Endothelial cell of umbilical vein (primary cell): ENCODE measurements at places on chromosomes 2 and 18. TPM values are rescaled to one million over a fixed set of nuclear protein-coding genes. Genes with fewer than 3 reads are reported as not detected.

The TNFAIP6 gene
- total RNA-seq: not detected in 2 replicates

DNA sequence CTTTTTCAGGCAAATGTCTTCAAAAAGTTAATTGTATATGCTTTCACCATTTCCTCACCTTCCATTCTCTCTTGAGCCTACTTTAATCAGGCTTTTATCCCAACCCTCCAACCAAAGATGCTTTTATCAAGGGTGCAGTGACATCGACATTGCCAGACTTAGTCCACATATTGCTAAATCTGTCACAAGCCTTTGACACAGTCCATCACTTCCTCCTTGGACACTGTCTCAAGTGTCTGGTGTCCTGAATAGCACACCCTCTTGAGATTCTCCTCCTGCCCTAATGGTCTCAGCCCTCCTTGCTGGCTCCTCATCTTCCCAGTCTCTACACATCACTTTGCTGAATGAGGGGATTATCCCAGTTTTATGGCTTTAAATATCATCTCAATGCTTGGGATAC is 147.5 kb upstream of the SLC39A10 start:
- no peaks in the 10 kb centered on the region for H3K4me1 ChIP-seq
- H3K27me3 ChIP-seq: no peaks in the 10 kb centered on the region
- DNase-seq: no peak

DNA sequence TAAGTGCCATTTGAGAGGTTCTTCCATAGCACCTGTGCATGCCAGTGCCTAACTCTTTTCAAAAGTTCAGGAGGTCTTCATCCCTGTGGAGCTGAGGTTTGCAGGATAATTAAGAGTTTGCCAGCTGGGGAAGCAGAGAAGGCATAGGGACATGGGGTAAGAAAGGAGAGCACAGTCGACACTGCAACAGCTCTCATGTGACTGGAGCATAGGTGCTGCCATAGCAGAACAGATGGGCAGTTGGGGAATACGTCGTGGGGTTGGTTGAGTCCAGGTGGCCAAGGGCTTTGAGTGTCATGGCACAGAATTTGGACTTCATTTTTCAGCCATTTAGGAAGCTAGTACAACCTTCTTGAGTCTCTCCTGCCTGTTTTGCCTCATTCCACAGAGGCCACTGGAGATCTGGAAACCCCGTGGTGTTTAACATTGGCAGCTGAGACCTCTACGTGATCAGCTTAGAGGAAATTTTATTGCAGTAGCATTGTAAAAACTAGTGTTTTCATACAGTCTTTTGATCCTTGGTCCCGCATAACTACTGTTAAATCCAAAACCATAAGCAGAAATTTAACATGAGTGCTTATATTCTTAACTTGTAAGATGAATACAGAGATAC is 65.1 kb downstream of the CRIM1 start:
- peaks cover 42% of the 10 kb centered on the region for H3K4me1 ChIP-seq
- H3K36me3 ChIP-seq: peaks cover 23% of the 10 kb centered on the region
- H3K27ac ChIP-seq: no peak overlapping the region
- H3K4me3 ChIP-seq: no peak overlapping the region

DNA sequence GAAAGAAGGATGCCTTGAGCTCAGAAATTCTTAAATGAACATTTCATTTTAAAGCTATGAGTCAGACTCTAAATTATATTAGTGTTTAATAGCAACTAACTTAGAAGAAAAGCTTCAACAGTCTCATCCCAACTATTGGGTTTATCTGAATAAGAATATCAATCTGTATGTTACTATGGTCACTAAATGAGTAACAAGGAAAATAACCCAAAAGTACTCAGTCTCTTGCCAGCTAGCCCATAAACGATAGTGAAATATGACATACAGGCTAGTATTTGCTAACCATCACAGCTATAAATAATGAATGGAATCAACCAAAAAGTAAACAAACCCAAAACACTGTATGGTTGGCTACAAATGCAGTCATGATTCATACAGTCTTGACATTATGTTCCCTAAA is 174.9 kb downstream of the RAB3GAP1 start:
- H3K4me3 ChIP-seq: no peak overlapping the region
- no peak for DNase-seq
- no peaks in the 10 kb centered on the region for H3K27me3 ChIP-seq
- H3K27ac ChIP-seq: no peak overlapping the region
- H3K4me1 ChIP-seq: no peaks in the 10 kb centered on the region
- no peaks in the 10 kb centered on the region for H3K36me3 ChIP-seq

DNA sequence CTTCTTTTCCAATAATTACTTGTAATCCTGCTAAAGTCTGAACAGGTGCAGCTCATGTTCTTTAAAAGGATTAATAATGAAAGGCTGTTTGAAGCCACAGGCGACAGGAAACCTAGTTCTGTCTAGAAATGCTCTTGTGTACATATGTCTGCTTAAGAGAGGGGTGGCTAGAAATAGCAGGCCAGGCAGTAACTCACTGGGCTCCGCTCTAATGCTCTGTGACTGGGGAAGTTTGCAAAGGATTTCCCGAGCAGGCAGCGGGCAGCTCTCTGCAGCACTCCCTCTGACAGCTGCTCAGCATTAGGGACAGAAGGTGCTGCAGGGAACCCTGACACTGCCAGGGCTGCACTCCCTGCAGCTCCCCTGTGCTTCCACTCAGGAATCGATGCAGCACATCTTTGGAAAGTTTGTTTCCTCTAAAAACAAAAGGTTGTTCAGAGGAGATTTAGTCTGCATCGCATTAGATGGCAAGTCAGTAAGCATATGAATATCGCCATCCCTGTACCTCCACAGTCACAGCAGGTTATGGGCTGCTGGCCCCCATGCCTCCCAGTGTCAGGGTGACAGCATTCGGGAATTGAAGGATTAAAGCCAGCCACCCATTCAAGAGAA is 33.1 kb upstream of the TTC39C start:
- peaks cover 5% of the 10 kb centered on the region for H3K27me3 ChIP-seq
- H3K36me3 ChIP-seq: no peaks in the 10 kb centered on the region
- no peak overlapping the region for H3K27ac ChIP-seq
- DNase-seq: no peak
- no peaks in the 10 kb centered on the region for H3K4me1 ChIP-seq

DNA sequence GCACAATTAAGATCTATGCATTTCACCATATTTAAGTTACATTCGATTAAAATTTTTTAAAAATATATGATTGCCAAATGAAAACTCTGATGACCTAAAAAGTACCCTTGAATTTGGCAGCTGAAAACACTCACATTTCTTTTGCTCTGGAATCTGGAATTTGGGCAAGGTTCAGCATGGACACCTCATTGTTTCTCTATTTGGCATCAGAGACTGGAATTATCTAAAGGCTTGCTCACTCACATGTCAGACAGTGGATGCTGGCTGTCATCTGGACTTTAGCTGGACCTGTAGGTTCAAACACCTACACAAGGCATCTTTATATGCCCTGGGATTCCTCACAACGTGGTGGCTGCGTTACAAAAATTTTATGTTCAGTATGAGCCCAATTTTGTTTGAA is 16.1 kb downstream of the MBOAT2 start:
- H3K27ac ChIP-seq: no peak overlapping the region
- DNase-seq: no peak
- no peaks in the 10 kb centered on the region for H3K36me3 ChIP-seq
- H3K4me3 ChIP-seq: no peak overlapping the region
- H3K4me1 ChIP-seq: peaks cover 16% of the 10 kb centered on the region
- H3K27me3 ChIP-seq: no peaks in the 10 kb centered on the region

- H3K4me3 ChIP-seq: no peak overlapping the region
- no peak for DNase-seq
- peaks cover 3% of the 10 kb centered on the region for H3K27me3 ChIP-seq
- H3K27ac ChIP-seq: no peak overlapping the region
Measured at GRCh38 chr2:216620786-216621185, 12.4 kb upstream of the IGFBP2 start.

DNA sequence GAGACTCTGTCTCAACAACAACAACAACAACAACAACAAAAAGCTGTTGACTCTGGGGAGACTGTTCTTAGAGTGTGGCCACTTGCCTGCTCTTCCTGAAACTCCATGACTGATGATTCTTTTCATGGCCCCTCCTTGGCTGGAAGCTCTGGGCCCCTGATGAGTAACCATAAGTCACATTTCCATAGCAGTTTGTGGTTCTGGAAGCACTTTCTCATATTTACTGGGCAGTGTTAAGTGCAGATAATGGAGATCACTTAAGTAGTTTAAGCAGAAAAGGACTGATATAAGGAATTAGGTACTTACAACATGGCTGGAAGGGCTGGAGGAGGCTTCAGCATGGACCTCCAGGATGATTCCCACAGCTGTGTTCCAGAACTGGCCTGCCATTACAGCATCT is 147.3 kb upstream of the DLX2 start:
- peak; percentile 68 for DNase-seq
- peaks cover 74% of the 10 kb centered on the region for H3K4me1 ChIP-seq
- no peaks in the 10 kb centered on the region for H3K27me3 ChIP-seq
- H3K4me3 ChIP-seq: no peak overlapping the region
- peak overlapping the region; percentile 95 for H3K27ac ChIP-seq
- H3K36me3 ChIP-seq: no peaks in the 10 kb centered on the region

DNA sequence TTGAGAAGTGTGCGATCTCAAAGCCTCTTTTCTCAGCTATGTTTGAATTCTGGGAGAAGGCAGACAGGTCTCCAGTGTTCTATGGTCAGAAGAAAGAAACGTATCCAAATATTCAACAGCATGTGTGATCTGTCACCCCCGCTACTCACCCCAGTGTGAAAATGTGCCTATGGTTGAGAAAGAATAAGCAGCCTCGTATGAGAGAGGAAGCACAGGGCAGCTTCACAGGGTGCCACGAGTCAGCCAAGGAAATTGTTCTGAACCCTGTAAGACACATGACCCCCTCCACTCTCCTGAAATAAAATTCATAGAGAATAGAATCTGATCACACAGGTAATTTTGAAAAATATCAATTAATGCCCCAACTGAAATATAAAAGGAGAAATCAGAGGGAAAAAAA is 8.0 kb upstream of the SF3B1 start:
- H3K27ac ChIP-seq: no peak overlapping the region
- DNase-seq: no peak
- H3K4me1 ChIP-seq: peaks cover 9% of the 10 kb centered on the region
- H3K4me3 ChIP-seq: no peak overlapping the region
- H3K27me3 ChIP-seq: no peaks in the 10 kb centered on the region
- H3K36me3 ChIP-seq: no peaks in the 10 kb centered on the region

The RNU2-63P gene
- total RNA-seq: 8.5 TPM in 1 of 2 replicates, not detected in the other

The LYPD1 gene
- 59.0 and 76.6 TPM in 2 replicates for total RNA-seq

The ARHGAP28 gene
- 21.0 and 23.4 TPM in 2 replicates for total RNA-seq

- H3K27ac ChIP-seq: no peak overlapping the region
- DNase-seq: no peak
- H3K36me3 ChIP-seq: no peaks in the 10 kb centered on the region
Measured at GRCh38 chr2:214469728-214470127, 58.9 kb downstream of the VWC2L start.

- no peak overlapping the region for H3K27ac ChIP-seq
- no peaks in the 10 kb centered on the region for H3K36me3 ChIP-seq
- peaks cover 22% of the 10 kb centered on the region for H3K27me3 ChIP-seq
Measured at GRCh38 chr18:12904012-12904516, 20.0 kb upstream of the PTPN2 start.

DNA sequence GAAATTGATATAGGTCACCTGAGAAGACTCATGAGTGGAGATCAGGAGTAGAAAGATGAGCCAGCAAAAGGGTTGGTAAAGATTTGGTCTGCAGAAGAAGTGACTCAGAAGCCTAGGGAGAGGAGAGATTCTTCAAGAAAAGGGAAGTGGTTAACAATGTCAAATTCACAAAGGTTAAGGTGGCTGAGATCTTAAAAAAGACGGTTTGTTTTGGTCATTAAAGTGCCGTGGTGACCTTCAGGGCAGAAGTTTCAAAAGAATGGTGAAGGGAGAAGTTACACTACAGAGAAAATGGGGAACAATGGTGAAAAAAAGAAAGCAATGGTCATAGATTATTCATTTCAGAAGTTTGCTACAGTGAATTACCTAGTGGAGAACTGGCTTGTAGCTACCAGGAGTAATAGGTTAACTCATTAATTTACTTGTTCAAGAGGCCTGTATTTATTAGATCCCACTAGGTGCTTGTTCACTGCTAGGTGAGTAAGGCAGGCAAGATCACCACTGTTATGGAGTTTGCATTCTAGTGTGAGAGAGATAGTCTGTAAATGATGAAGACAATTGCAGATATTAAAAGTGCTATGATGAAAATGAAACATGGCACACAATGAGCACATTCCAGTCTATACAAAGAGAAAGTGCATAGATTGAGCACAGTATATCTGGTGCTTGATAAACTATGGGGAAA is 43.0 kb downstream of the FBXO48 start:
- no peak overlapping the region for H3K4me3 ChIP-seq
- DNase-seq: no peak
- H3K27me3 ChIP-seq: peaks cover 13% of the 10 kb centered on the region
- no peaks in the 10 kb centered on the region for H3K36me3 ChIP-seq

- H3K4me3 ChIP-seq: no peak overlapping the region
- H3K27ac ChIP-seq: no peak overlapping the region
- no peaks in the 10 kb centered on the region for H3K36me3 ChIP-seq
- H3K27me3 ChIP-seq: no peaks in the 10 kb centered on the region
Measured at GRCh38 chr2:173451118-173451517, 96.4 kb downstream of the CDCA7 start.

The CHST9 gene
- not detected in 2 replicates for total RNA-seq

DNA sequence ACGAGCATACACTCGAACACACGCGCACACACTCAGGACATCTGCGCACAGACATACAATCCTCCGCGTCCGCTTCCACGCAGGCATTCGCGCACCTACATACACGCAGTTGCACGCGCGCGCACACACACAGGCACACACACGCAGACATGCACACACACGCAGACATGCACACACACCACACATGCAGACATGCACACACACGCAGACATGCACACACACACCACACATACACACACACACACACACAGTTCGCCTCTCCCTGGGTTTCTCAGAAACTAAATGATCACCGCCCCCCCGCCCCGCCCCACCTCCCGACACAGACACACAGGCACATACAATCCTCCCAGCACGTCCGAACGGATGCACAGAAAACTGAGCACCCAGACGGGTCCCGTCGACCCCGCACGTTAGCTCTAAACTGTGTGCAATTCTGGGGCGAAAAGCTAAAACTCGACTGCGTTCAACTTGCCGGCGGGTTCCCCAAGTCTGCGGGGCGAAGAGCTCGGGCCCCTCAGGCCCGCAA is 1.0 kb downstream of the EPHA4 start:
- peak overlapping the region; percentile 27 for H3K27ac ChIP-seq
- H3K36me3 ChIP-seq: no peaks in the 10 kb centered on the region
